RCC 7860 (cell line): ENCODE measurements at places on chromosomes 7 and 10.

DNA sequence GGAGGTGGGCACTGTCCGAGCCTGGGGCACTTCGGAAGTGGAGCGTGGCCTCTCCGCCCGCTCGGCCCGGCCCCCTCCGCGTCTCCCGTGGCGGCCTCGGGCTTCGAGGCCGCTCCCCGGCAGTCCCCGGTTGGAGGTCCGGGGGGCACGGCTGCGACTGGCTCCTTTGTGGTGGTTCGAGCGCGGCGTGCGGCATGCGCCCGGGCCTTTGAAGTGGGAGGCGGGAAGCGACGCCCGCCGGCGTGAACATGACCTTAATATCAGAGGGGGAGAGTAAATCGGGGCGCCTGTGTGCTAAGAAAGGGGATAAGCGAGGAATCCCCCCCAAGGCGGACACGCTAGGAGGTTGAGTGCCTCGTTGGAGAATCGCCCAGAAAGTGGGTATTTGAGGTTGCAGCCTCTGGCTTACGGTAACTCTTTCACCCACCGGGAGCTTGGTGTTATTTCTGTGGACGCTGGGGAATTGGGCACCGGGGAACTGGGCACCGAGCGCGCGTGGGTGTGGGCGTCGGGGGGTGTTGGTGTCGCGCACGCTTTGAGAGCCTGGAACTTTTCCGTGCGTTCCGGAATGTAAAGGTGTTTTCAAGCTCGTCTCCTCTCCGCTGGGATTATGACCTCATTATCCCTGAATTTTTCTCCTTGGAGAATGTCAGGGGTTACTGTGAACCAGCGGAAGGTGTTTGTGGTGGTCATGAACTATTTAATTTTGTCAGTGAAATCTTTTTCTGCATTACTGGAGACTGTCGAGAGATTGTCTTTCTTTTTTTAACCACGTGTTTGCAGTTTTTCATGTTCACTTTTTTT lies 660 bp downstream of the SUV39H2 start:
- peak; percentile 11 for DNase-seq

DNA sequence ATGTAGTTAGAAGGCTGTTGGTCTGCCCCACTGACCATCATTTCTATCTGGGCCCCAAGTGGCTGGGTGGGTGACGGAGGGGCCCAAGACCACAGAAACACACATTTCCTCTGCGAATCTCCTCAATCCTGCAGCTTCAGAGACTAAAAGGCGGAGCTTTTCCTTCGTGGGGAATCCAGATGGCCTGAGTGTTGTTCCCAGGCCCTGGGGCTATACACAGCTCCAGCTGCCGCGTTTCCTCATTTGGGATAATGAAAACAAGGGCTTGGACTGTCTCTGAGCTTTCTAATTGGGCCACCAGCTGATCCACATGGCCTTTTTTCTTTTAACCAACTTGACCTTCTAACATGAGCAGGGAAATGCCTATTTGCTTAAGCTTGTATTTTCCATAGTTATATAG lies 339.9 kb downstream of the CXCL12 start:
- DNase-seq, result no peak

GRCh38 chr10:96017191-96017687 lies 26.1 kb upstream of the CCNJ start:
- peak; percentile 47 for DNase-seq

DNA sequence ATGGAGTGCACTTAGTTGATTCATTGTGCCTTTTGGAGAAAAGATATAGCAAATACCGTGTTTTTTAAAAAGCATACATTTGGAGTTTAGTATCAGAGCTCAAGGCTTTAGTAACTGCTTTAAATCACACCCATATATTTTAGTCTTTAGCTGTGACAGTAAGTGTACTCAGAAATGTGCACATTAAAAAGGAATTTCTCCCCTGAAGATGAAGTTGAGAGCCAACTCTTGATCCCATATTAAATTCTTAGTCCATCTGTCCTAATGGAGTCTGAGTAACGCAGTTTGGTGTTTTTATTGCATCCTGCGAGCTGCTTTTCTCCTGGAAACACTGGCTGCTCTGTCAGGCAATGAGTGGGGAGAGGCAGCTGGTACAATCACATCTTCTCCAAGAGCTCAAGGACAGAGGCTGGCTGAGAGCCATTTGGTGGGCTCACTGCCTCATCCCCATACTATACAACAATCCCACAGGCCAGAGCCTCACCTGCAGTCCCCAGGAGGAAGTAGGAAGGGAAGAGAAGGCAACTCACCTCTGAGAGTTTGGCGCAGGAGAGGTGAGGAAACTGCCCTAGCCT lies 473.6 kb upstream of the C7orf33 start:
- DNase-seq, result no peak

DNA sequence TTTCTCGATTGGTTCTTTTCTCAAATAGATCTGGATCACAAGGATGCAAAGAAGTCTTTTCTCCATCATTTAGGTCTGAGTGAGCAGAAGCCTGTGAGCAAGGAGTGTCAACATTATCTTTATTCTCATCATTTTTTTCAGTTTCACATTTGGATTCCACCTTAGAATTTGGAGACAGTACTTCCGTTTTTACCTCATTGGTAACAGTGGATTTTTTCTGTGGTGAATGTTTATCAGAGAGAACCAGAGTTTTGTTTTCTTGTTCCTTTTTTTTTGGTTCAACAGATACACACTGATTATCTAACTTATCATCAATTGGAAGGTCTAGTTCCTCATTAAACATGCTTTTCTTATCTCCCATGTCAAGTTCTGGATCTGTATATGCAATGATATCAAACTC lies 151.3 kb downstream of the GALNT11 start:
- no peak for DNase-seq

DNA sequence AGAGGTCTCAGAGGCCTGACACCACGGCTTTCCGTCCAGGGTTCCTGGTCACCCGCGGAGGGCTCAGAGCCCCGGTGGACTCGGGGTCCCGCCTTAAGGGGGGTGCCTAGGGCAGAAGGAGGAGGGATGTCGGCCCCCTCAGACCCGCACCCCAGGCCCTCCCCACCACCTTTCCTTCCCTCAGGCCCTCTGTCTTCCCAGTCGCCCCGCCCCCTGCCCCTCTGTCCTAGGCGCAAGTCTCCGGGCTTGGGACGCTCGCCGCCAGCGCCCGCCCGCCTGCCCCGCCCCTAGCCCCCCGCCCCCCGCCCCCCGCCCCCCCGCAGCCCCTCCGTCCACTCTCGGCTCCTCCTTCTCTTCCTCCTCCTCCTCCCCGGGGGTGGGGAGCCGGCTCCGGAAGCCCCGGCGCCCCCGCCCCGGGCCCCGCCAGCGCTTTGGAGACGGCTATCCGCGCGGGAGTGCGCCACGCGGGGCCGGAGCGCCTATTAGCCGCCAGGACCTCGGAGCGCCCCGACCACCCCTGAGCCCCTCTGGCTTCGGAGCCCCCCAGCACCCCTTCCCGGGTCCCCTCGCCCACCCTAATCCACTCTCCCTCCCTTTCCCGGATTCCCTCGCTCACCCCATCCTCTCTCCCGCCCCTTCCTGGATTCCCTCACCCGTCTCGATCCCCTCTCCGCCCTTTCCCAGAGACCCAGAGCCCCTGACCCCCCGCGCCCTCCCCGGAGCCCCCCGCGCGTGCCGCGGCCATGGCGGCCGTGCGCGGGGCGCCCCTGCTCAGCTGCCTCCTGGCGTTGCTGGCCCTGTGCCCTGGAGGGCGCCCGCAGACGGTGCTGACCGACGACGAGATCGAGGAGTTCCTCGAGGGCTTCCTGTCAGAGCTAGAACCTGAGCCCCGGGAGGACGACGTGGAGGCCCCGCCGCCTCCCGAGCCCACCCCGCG lies at the start of gene AEBP1:
Gene AEBP1, plus strand, starts transcription at position 423 of the 937 bp plus-strand sequence. Its CDS starts 321 bp downstream, at position 744.
- DNase-seq, result no peak
